ENCODE measurements at places on chromosomes 7 and 10. TPM values are rescaled to one million over a fixed set of nuclear protein-coding genes. Genes with fewer than 3 reads are reported as not detected.

ZNF853 gene
- 0.56 TPM for total RNA-seq

DNA sequence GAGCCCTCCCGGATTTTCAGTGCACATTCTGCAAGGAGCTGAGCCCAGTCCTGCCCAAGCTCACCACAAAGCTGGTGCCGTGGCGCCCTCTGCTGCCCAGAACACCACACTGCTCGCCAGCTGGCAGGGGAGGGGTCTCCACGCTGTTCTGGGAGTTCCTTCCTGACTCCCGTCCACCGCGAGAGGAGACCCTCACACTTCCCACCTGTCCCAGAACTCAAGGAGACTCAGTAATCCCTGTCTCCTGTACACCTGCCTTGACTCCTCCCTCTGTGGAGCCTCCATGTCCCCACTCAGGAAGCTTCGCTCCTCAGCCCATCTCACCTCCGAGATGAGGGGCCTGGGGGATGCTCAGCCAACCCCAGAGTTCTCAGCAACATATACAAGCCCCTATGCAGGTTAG is 11.3 kb downstream of the C10orf105 start:
- no peaks in the 10 kb centered on the region for H3K27me3 ChIP-seq
- no peak overlapping the region for H3K4me3 ChIP-seq
- DNase-seq: no peak
- peaks cover 18% of the 10 kb centered on the region for H3K4me1 ChIP-seq
- H3K27ac ChIP-seq: no peak overlapping the region

AUTS2 gene
- 14.3 TPM for total RNA-seq

DNA sequence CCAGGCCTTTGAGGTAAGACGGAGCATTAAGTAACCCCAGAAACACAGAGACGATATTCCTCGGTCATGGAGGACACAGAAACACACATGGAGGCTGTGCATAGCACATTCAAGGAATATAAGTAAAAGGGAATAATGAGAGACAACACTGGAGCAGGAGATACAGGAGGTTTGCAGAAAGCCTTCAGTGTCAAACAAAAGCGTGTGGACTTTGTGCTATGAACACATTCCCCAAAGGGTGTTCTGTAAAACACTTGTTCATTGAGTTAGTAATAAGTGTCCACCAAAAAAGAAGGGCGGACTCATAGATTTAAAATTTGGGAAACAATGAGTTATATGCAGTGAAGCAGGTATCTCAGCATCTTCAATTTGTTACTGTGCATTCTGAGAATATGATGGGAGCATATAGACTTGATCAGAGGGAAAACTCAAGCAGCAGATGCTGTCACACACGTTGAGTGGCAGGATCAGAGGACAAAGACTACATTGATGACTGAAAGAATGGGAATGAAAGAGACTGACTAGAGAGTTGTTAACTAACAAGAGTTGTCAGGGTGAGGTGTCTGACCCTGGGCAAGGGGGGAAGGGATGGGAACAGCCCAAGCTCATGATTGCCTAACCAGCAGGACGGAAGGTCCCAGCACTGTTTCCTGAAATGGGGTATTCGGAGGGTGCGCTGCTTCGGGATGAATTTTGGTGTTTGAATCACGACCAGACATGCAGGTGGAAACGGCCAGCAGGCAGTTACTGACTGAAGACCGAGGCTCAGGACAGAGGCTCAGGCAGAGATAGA is 85.2 kb upstream of the VIPR2 start:
- H3K36me3 ChIP-seq: no peaks in the 10 kb centered on the region
- H3K27ac ChIP-seq: no peak overlapping the region
- no peak for DNase-seq
- H3K4me3 ChIP-seq: no peak overlapping the region
- H3K27me3 ChIP-seq: peaks cover 4% of the 10 kb centered on the region
- peaks cover 6% of the 10 kb centered on the region for H3K4me1 ChIP-seq

- H3K4me1 ChIP-seq: peaks cover 14% of the 10 kb centered on the region
- H3K36me3 ChIP-seq: peaks cover 19% of the 10 kb centered on the region
- no peaks in the 10 kb centered on the region for H3K27me3 ChIP-seq
- no peak overlapping the region for H3K27ac ChIP-seq
- no peak for DNase-seq
Measured at GRCh38 chr10:35043796-35044344, 46.3 kb downstream of the CUL2 start.

GRCh38 chr7:94146408-94146807 is 142.3 kb upstream of the BET1 start:
- no peaks in the 10 kb centered on the region for H3K36me3 ChIP-seq
- H3K27me3 ChIP-seq: peaks cover 29% of the 10 kb centered on the region
- H3K4me3 ChIP-seq: no peak overlapping the region

AP4M1 gene
- 16.9 TPM for total RNA-seq

GRCh38 chr7:99788554-99788953 is 4.6 kb upstream of the CYP3A4 start:
- no peaks in the 10 kb centered on the region for H3K36me3 ChIP-seq
- peak overlapping the region; percentile 8 for H3K4me3 ChIP-seq
- no peaks in the 10 kb centered on the region for H3K27me3 ChIP-seq
- H3K27ac ChIP-seq: peak overlapping the region; percentile 7
- DNase-seq: no peak

GRCh38 chr10:32693441-32693979 is 247.6 kb downstream of the CCDC7 start:
- no peaks in the 10 kb centered on the region for H3K4me1 ChIP-seq
- H3K27ac ChIP-seq: no peak overlapping the region
- peaks cover 12% of the 10 kb centered on the region for H3K36me3 ChIP-seq
- DNase-seq: no peak
- no peak overlapping the region for H3K4me3 ChIP-seq

DNA sequence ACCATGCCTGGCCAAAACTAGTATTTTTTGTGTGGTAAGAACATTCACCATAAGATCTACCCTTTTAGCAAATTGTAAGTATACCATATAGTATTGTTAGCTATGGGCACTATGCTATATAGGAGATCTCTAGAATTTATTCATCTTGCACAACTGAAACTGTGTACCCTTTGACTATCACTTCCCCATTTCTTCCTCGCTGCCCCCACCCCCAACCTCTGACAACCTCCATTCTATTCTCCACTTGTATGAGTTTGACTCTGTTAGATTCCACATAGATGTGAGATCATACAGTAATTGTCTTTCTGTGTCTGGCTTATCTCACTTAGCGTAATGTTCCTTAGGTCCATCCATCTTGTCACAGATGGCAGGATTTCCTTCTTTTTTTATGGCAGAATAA is 3.6 kb downstream of the CASP7 start:
- no peak for DNase-seq
- peak overlapping the region; percentile 54 for H3K4me3 ChIP-seq
- peak overlapping the region; percentile 11 for H3K27ac ChIP-seq
- peaks cover 50% of the 10 kb centered on the region for H3K36me3 ChIP-seq
- H3K4me1 ChIP-seq: peaks cover 60% of the 10 kb centered on the region

GRCh38 chr7:37128327-37129034 is 320.2 kb downstream of the ELMO1 start:
- no peak overlapping the region for H3K27ac ChIP-seq
- no peaks in the 10 kb centered on the region for H3K27me3 ChIP-seq
- peaks cover 14% of the 10 kb centered on the region for H3K4me1 ChIP-seq
- no peak for DNase-seq

GRCh38 chr10:103473261-103473671 is 5.8 kb downstream of the CALHM3 start:
- no peak overlapping the region for H3K4me3 ChIP-seq
- H3K27me3 ChIP-seq: no peaks in the 10 kb centered on the region
- H3K27ac ChIP-seq: no peak overlapping the region
- no peaks in the 10 kb centered on the region for H3K36me3 ChIP-seq
- DNase-seq: no peak

ANXA8 gene
- total RNA-seq: not detected

GRCh38 chr10:4280461-4281189 is 495.6 kb upstream of the KLF6 start:
- H3K4me3 ChIP-seq: no peak overlapping the region
- peaks cover 7% of the 10 kb centered on the region for H3K4me1 ChIP-seq
- H3K27me3 ChIP-seq: no peaks in the 10 kb centered on the region
- no peak overlapping the region for H3K27ac ChIP-seq

- peaks cover 14% of the 10 kb centered on the region for H3K36me3 ChIP-seq
- DNase-seq: no peak
- H3K27ac ChIP-seq: peak overlapping the region; percentile 95
- H3K27me3 ChIP-seq: no peaks in the 10 kb centered on the region
- H3K4me3 ChIP-seq: peak overlapping the region; percentile 97
- peaks cover 43% of the 10 kb centered on the region for H3K4me1 ChIP-seq
Measured at GRCh38 chr10:72275351-72276012, 1.8 kb downstream of the DDIT4 start.

DNA sequence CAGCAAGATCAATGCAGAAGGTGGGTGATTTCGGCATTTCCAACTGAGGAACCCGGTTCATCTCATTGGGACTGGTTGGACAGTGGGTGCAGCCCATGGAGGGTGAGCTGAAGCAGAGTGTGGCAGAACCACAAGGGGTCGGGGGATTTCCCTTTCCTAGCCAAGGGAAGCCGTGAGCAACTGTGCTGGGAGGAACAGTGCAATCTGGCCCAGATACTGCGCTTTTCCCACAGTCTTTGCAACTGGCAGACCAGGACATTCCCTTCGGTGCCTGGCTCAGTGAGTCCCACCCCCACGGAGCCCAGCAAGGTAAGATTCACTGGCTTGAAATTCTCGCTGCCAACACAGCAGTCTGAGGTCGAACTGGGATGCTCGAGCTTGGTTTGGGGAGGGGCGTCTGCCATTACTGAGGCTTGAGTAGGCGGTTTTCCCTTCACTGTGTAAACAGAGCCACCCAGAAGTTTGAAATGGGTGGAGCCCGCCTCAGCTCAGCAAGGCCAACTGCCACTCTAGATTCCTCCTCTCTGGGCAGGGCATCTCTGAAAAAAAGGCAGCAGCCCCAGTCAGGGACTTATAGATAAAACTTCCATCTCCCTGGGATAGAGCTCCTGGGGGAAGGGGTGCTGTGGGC is 58.6 kb upstream of the SLC26A5 start:
- no peak for DNase-seq
- peaks cover 5% of the 10 kb centered on the region for H3K27me3 ChIP-seq
- H3K36me3 ChIP-seq: no peaks in the 10 kb centered on the region
- no peaks in the 10 kb centered on the region for H3K4me1 ChIP-seq
- H3K4me3 ChIP-seq: no peak overlapping the region

DNA sequence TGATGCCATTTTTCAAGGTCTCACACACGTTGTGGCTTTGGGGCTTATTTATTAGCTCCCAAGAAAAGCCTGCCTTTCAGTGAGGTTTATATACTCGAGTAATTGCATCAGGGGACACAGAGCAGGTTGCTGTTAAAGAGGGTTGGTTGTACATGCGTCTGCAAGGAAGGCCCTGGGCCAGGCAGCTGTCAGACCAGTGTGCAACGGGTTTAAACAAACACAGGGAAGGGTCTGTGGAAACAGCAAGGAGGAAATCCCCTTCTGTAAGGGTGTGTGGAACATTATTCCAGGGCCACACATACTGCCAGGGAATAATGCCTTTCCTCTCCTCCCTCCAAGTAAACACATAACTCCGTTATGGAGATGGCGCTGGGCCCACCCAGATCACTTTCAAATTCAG is 1.7 kb upstream of the CHST15 start:
- no peak for DNase-seq
- H3K27ac ChIP-seq: no peak overlapping the region
- H3K4me3 ChIP-seq: no peak overlapping the region
- no peaks in the 10 kb centered on the region for H3K4me1 ChIP-seq

GRCh38 chr10:44309939-44310761 is 74.7 kb downstream of the CXCL12 start:
- DNase-seq: no peak
- peak overlapping the region; percentile 45 for H3K27ac ChIP-seq
- H3K4me1 ChIP-seq: peaks cover 38% of the 10 kb centered on the region

DNA sequence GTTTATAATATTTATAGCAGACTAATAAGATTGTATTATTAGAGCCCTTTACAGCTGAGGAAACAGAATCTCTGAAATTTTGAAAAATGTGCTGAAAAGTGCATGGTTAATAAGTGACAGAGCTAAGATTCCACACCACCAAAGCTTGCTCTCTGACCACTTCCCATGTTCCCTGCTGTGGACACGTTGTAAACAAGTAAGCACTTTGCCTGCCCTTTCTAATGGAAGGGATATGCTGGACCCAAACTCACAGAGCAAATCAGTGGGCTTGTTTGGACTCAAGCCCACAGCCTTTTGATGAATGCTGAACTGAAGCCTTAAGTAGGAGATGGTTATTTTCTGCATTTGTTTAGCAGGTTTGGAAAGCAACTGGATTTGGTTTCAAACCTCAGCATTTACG is 214.0 kb upstream of the TMEM72 start:
- H3K27me3 ChIP-seq: no peaks in the 10 kb centered on the region
- no peaks in the 10 kb centered on the region for H3K36me3 ChIP-seq
- no peaks in the 10 kb centered on the region for H3K4me1 ChIP-seq
- no peak overlapping the region for H3K4me3 ChIP-seq

DNA sequence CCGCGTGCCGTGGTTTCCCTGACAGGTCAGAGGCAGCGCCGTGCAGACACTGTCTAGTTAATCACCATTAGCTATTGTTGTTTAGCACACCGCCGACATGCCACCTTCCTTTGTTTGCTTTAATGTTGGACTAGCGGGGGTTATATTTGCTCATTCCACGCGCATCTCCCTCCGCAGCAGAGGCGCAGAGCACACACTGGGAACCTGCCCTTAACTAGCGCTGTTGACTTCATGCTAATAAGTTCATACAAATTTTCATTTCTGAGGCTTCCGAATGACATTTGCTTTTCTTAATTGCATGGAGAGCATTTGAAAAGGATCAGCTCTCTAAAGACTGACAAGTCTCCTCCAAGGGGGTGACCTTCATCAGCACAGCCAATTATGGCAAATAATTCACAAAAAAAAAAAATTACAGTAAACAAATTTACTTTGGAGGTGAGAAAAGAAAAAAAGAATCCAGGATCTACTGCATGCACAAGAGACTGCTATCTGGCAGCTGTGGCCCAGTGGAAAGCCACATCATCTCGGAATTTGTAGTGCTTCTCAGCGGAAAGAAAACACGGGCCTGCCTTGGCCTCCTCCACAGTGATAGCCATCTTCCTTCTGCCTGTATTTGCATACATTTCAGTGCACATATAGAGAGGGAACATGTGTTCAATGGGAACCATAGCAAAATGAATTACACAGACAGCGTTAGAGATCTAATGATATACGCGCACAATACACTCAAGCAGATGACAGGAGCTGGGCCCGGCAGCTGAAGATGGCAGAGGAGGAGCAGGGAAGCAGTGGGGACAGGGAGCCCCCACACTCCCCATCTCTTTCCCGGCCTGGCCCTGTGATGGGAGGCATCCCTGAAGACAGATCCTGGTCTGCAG is 94.2 kb downstream of the EBF3 start:
- no peak overlapping the region for H3K4me3 ChIP-seq
- H3K36me3 ChIP-seq: no peaks in the 10 kb centered on the region

DIP2C gene
- total RNA-seq: 0.57 TPM

AQP1 gene
- 0.14 TPM for total RNA-seq

All from natural killer cell treated with Interleukin-12 subunit alpha and Interleukin-12 subunit beta and Interleukin-15 and Interleukin-18, amount 100 ng/mL, for 72 hours (primary cell).